ENCODE measurements at places on chromosomes 16 and 17. TPM values are rescaled to one million over a fixed set of nuclear protein-coding genes. Genes with fewer than 3 reads are reported as not detected.

The PLXDC1 gene
- total RNA-seq: 2.9 TPM

The CRHR1 gene
- total RNA-seq: not detected

The KRT12 gene
- total RNA-seq: not detected

DNA sequence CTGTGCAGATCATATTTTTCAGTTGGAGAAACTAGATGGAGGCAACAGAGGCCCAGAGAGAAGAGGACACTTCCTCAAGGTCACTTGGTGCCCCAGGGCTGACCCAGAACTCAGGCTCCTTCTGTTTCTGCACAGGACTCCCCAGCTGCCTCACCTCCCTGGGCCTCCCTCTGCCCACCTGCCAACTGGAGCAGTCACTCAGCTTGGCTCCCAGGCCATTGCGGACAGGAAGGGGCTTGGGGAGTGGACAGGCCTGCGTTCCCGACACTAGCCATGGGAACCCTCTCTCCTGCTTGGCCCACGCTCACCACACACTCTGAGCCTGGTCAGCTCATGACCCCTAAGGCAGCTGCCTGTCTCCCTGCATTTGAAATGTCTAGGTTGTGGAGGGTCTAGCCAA lies 78.1 kb upstream of the BRD7 start:
- no peak for DNase-seq

- no peak for DNase-seq
These were observed 12.6 kb downstream of the C1QTNF1 start for GRCh38 chr17:79036596-79036995.

- no peak for DNase-seq
These were observed 199.8 kb upstream of the CHMP6 start for GRCh38 chr17:80791758-80792284.
